Liver (tissue), 10 donors: ENCODE measurements at places on chromosomes 4 and X. TPM values are rescaled to one million over a fixed set of nuclear protein-coding genes. Genes with fewer than 3 reads are reported as not detected.

Gene TMLHE
- 10.4 TPM for polyA plus RNA-seq

Gene CTAG2
- polyA plus RNA-seq = not detected

Gene ERVMER34-1
- 0.02 TPM for polyA plus RNA-seq

Gene ACOT9
- polyA plus RNA-seq = 9.3 TPM

Gene FANCB
- 0.32 TPM for polyA plus RNA-seq

Gene ADRA2C
- polyA plus RNA-seq = 0.28 TPM

Gene RAB33A
- polyA plus RNA-seq = 0.13 TPM

Gene PAGE1
- polyA plus RNA-seq = not detected

Gene PAGE4
- polyA plus RNA-seq = not detected

Gene TLR3
- polyA plus RNA-seq = 2.0 TPM

Gene CDX4
- not detected for polyA plus RNA-seq

Gene ADH1B
- polyA plus RNA-seq = 1,163 TPM

Gene MAGEA9B
- polyA plus RNA-seq = not detected

Gene GAGE12G
- polyA plus RNA-seq = not detected

Gene RASGEF1B
- polyA plus RNA-seq = 51.6 TPM

Gene SLITRK4
- polyA plus RNA-seq = not detected

Gene ATP8A1
- 1.2 TPM for polyA plus RNA-seq

Gene SSX3
- polyA plus RNA-seq = not detected

Gene AREG
- 0.71 TPM for polyA plus RNA-seq

Gene F11
- polyA plus RNA-seq = 100 TPM

Gene PRKG2
- not detected for polyA plus RNA-seq

Gene HHIP
- polyA plus RNA-seq = 3.3 TPM

Gene RAB40A
- 0.03 TPM for polyA plus RNA-seq

Gene LNX1
- 1.5 TPM for polyA plus RNA-seq

Gene TEX13C
- not detected for polyA plus RNA-seq

Gene NOX1
- not detected for polyA plus RNA-seq

Gene RRAGB
- polyA plus RNA-seq = 2.8 TPM

Gene CSAG3
- polyA plus RNA-seq = not detected

Gene GRIA2
- not detected for polyA plus RNA-seq

Gene SMR3B
- polyA plus RNA-seq = not detected

Gene MAP7D2
- 0.67 TPM for polyA plus RNA-seq

Gene CDKL5
- 0.59 TPM for polyA plus RNA-seq

Gene TKTL2
- not detected for polyA plus RNA-seq
